ENCODE measurements at places on chromosomes 16 and 17.
A peak's percentile ranks its signal among the peaks of the same experiment; 100 is the strongest.

DNA sequence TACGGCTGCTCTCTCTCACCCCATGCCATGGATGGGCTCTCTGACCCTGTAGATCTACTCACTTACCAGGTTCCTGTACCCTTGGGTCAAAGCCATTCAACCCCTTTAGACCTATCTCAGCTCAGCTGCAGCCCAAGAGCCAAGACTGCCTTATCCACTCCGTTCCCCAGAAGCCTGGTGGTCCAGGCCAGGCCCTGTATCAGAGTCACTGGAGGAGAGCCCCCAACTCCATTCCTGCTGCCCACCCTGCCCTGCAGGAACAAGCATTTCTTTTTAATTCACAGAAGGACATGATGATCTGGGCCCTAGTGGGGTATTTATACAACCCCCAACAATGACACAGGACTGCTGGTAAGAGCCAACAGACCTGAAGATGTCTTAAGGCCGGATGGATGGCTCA, 76.8 kb downstream of the AIPL1 start:
- no peak for DNase-seq

DNA sequence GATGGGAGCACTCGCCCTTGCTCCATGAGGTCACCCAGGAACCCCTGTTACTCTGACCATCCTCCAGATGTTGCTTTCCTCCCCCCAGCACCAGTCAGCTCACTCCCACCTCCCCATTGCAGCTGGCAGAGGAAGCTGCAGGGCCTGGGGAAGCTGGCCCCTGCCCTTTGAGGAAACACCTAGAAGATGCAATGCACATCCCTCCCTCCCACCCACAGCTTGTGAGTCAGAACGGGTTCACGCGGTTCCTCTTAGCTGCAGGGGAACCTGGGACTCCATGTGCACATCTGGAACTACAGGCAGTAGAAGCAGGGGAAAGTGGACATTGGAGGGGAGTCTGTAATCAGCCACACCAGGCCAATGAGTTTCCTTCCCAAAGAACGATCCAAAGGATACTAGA, 96.9 kb downstream of the KATNIP start:
- no peak for DNase-seq

- no peak for DNase-seq
These were observed 60.5 kb upstream of the CLEC3A start for GRCh38 chr16:77961814-77962213.

DNA sequence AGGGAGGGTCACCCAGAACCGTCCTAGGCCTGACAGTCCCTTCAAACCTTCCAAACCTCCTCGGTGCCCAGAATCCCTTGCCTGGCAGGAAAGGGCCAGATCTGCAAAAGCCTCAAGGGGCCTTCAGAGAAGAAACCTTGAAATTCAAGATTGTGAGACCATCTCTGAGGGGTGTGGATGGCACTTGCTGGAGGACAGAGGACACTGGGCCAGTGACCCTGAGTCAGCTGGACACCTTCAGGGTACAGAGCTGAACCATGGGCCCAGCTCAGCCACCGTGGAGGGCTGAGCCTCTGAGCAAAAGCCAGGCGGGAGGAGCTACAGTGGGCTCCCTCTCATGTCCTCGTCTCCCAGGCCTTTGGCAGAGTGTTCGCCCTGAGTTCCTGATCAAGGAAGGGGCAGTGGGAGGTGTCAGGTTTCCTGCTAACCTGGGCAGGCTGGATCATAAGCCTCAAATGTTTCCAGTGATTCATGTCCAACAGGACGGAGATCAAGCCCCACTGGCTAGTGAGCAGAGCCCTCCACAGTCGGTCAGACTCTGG, 3.0 kb downstream of the PDILT start:
- DNase-seq, result no peak

- DNase-seq, result peak; percentile 91
These were observed at the start of gene CBFB for GRCh38 chr16:67028696-67029253. TSS of gene CBFB (plus strand) at chr16:67029149. CDS start at chr16:67029408, 259 bp downstream.

GRCh38 chr17:62676952-62677596, 49.6 kb downstream of the MRC2 start:
- no peak for DNase-seq

DNA sequence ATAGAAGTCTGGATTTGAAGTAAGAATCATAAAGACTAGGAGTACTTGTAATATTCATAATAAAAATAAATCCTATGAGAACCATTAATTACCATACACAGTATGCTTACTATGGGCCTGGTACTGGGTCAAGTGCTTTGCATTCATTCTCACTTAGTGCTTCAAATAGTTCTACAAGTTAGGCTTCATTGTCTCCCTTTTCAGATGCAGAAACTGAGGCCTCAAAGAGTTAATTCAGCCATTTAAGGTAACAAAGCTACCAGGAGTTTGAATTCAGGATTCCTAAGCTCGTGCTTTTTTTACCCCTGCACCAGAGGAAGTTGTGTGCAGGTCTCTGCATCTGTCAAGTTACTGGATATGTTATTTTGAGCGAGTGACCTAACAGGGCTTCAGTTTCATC, 1098.4 kb upstream of the EEF2KMT start:
- DNase-seq, result no peak

GRCh38 chr17:14459955-14460354, 159.1 kb downstream of the HS3ST3B1 start:
- DNase-seq, result no peak

DNA sequence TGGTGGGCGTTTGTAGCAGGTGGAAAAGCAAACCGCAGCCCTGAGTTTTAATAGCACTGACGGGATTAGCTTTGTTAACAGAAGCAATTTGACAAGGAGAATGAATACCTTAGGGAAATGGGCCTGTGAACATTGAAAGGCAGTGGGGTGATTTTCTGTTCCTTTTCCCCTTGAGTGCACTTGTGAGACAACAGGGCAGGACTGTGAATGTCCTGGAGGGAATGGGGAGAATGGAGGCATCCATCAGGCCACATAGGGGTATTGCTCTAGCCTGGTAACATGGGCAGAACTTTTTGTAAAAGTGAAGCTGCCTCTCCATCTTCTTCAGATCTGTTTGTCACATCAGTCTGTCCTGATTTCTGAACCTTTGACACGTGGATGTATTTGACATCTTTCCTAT, 26.2 kb downstream of the USP43 start:
- no peak for DNase-seq

- no peak for DNase-seq
These were observed 1.3 kb upstream of the PDK2 start for GRCh38 chr17:50093807-50094206.

GRCh38 chr16:30379158-30379783, 3.1 kb downstream of the SEPTIN1 start:
- DNase-seq, result no peak

- no peak for DNase-seq
These were observed 12.8 kb downstream of the CAVIN1 start for GRCh38 chr17:42410319-42410685.

DNA sequence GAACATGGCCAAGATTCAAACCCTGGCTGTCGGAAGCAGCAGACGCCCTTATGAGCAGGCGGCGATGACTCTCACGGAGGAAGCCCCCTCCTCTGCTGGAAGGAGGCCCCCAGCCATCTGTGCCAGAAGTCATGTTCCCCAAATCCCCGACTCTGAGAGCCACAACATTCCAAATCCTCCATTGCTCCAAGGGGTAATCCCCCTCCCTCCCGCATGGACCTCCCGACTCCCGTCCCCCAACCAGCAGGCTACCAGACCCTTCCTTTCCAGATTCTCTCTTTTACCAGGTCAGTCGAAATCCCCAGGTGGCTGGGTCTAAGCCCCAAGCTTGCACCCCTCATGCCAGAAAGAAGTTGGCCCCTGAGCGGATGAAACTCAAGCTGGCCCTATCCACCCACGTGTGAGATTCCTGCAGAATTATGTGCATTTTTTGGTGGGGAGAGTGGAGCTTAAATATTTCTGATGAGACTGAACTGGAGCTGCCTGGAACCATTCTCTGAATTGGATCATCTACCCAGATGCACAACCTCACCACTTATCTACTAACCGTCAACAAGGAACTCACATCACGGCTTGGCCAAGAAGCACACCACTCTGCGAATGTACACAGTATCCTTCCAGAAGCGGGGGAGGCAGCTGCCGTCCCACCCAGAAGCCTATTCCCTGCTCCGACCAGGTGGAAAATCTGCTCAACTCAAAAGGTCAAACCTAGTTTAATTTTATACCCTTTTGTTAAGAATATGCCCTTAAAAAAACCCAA, 283.5 kb downstream of the C16orf95 start:
- no peak for DNase-seq

- no peak for DNase-seq
These were observed 5.9 kb downstream of the CA5A start for GRCh38 chr16:87930456-87930855.

DNA sequence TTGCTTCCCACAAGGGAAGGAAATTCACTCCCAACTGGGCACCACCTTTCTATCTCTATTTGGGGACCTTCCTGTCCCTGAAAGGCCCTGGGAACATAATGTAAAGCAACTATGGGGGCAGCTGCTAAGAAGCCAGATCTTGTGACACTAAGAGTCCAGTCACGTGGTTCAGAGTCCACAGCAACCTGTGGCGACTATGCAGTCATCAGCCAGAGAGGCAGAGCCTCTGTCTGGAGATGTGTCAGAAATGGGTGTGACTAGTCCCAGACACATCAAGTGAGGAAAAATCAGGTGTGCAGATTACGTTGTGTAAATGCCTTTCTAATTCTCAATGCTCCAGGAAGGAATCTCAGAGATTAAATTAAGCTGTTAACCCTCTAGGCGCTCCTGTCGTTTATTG, 26.6 kb upstream of the SKAP1 start:
- peak; percentile 22 for DNase-seq

DNA sequence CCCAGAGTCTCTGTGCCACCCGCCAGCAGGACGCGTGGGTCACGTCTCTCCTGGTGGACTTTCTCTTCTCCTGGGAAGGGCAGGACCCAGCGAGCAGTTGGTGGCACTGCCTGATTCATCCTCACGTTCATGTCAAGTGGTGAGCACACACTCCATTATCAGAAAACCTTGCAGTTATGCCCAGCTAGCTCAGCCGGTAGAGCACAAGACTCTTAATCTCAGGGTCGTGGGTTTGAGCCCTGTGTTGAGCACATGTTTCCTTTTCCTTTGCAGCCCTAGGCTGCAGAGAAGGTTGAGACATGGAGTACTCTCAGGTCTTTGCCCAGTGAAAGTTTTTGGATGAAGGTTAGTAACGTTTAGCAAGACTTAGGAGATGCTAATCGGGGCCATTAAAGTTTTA, 8.0 kb downstream of the OR1F1 start:
- no peak for DNase-seq

- DNase-seq, result no peak
These were observed 455.6 kb downstream of the HS3ST3B1 start for GRCh38 chr17:14756479-14756878.

GRCh38 chr16:85570213-85570734, 42.8 kb upstream of the GSE1 start:
- no peak for DNase-seq

GRCh38 chr17:44942456-44942855, 5.1 kb downstream of the KIF18B start:
- DNase-seq, result no peak

DNA sequence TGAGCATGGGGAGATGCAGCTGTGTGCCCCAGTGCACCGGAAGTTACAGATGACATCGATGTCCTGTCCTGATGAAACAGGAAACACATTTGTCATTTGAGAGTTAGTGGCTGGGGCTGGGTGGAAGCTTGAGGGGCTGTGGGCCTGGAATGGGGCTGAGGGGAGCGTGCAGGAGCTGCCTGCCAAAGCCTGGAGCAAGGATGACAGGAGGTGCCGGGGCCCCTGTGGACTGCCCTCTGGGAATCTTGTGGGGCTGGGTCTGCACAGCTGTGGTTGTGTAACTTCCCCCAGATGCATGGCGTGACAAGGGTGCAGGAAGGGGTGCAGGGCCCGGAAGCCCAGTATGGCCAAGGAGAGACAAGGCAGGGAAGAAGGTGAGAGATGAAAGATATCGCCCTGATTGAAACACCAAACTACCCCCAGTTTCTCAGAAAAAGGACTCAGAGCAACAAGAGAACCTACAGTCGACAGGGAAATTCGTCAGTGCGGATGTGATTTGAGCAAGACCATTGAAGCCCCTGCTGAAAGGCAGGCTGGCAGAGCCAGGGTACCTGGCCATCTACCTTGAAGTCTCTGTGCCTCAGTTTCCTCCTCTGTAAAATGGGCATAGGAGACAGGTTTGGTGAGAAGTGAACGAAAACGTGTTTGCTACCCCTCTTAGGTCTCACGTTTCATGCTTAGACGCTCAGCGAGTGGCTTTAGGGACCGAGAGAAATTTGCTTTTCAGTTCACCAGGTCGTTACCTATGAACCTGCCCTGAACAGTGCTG, 8.8 kb downstream of the MMP25 start:
- DNase-seq, result no peak

DNA sequence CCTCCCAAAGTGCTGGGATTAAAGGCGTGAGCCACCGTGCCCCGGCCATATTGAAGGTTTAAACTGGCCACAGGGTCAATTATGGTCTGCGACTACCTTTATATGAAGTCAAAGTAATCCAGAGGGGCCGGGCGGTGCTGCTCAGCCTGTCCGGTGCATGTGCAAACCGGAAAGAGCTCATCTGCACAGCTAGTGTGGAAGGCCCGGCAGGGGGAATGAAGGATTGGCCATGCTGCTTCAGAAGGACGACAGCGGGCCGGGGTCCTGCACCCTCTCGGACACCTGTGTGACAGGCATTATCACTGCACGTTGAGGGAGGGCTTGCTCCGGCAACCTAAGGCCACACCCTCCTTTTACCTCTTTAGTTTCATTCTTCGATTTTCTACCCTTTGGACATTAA, 23.6 kb downstream of the TMEM204 start:
- DNase-seq, result no peak

- DNase-seq, result no peak
These were observed 578.6 kb upstream of the CA10 start for GRCh38 chr17:52737071-52737470.

DNA sequence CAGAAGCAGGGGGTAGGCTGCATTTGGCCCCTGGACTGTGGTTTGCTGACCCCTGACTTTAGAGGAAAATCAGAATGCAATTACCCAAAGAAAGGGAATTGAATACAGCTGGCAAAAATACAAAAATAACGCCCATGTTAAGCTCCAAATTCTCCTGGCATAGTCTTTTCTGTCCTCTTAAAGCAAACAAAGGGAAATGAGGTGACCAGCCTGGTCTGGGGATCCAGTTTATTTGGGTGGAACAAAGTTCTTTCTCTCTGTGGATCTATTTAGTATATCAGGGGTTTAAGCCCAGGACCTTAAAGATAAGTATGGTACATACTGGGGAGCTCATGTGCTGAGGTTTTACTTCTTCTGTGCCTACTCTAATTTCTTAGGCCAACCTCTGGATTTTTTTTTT, 23.5 kb downstream of the DNAJA2 start:
- DNase-seq, result no peak

GRCh38 chr17:50268026-50268425, 6.2 kb upstream of the TMEM92 start:
- no peak for DNase-seq
